ENCODE measurements at places on chromosomes 2 and 18. TPM values are rescaled to one million over a fixed set of nuclear protein-coding genes. Genes with fewer than 3 reads are reported as not detected.
A peak's percentile ranks its signal among the peaks of the same experiment; 100 is the strongest.

DNA sequence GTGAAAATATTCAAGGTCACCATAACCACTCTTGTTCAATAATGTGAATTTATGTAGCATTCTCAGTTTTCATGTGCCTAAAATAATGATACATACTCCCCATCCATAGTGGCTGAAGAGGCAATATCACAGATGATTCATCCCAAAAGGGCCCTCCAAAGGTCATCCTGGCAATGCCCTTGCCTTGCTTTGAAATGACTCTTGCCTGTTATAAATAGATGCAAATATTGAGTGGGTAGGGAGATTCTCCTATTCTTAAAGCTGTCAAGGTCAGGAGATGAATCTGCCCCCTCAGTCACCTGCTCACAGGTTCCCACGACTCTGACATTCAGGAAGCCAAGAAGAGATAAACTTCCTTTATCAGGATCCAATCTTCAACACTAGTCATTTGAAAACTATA, 490.5 kb downstream of the TNS1 start:
- DNase-seq: no peak

SERPINB2 gene
- total RNA-seq: 9.9 TPM

DNA sequence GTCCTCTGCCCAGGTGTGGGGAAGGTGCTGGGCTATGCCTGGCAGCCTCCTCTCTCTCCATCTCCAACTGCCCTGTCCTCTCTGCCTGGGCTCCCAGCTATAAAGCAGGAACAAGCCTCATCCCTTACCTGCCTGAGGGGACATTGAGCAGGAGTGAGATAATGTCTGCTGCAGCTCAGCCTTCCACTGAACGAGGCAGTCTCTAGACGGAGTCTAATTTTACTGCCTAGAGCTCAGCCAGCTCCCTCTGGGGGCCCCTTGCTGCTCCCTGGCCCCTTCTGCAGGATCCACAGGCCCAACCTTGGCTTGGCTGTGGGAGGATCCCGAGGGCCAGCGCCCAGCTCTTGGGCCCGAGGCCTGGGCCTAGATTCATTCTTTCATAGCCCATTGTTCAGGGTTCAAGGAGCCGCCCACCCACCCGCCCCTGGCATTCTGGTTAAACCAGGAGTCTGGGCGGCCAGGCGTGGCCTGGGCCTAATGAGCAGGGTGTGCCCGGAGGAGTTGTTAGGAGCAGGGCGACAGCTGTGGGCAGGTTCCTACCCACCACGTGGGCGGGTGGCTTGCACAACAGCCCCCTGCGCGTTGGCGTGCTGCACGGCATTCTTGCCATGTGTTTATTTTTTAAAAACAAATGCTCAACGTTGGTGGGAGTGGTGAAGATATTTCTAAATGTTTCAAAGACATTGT, 44.6 kb downstream of the FOSL2 start:
- no peak for DNase-seq

- DNase-seq: no peak
Observed at GRCh38 chr18:50729986-50730385, 89.8 kb downstream of the MRO start.

DNA sequence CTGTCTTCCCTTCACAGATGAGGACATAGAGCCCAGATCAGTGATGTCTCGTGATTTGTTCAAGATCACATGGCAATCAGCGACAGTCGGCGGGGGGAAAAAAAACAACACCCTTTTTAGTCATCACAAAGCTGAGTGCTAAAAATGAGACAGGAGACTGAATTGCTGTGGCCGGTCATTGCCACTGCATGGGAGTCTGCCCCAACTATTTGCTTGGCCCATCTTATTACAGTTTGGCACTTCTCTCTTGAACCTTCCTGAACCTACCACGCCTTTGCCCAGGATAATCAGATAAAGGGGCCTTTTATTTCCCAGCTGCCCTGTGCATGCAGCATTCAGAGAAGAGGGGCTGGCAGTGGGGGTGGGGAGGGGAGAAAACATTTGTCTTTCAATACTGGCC, 42.7 kb downstream of the SETBP1 start:
- DNase-seq: no peak

DNA sequence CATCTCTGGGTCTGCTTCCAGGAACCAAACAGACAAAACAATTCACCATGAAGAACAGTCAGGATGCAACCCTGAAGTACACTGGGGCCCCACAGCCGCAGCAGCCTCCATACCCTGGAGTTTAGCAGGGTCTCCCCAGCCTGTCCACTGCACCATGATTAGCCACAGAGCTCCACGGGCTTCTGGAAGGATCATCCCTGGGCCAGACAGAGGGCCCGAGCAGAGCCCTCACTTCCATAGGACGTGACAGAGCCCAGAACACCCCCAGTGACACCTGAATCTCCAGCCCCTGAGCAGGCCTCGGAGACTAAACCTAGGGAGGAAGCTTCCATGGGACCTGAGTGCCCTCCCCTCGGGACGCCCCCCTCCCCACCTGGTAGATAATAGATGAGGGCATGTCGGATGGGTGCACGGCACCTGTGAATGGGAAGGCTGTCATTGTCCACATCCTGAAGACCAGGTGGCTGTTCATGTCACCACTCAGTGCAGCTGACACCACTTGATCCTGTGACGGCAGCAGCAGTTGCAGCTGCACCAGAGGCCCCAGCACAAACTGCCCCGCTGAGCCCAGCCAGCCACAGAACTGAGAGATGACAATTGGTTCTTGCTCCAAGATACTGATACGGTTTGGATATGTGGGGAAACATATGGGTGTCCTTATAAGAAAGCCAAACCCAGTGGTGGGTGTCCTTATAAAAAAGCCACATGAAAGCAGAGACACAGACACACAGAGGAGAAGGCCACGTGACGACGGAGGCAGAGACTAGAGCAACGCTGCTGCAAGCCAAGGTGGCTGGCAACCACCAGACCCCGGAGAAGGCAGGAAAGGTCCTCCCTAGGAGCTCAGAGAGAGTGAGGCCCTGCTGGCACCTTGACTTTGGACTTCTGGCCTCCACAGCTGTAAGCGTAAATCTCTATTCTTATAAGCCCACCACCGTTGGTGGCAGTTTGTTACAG, 23.2 kb downstream of the KIF1A start:
- no peak for DNase-seq

GRCh38 chr2:14433946-14434495, 198.5 kb upstream of the LRATD1 start:
- no peak for DNase-seq

UGT1A10 gene
- total RNA-seq: not detected

DNA sequence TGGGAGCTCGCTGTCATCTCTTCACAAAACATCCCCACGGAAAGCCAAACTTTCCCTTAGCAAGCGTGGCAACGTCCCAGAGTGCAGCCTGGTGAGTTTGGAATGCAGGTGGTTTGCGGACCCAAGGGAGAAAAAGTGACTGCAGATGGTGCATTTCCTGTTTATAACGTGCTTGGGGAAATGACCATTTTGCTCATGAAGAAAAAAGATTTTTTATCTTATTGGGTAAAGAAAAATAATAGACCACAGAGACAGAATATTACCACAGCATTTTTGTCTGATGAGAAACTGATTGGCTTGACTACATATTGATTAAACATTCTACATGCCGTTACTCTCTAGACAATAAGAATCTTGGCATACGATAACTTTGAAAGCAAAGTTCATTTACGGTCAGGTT, 136.5 kb downstream of the COPS8 start:
- DNase-seq: peak; percentile 41

SNED1 gene
- 0.66 TPM for total RNA-seq

DNA sequence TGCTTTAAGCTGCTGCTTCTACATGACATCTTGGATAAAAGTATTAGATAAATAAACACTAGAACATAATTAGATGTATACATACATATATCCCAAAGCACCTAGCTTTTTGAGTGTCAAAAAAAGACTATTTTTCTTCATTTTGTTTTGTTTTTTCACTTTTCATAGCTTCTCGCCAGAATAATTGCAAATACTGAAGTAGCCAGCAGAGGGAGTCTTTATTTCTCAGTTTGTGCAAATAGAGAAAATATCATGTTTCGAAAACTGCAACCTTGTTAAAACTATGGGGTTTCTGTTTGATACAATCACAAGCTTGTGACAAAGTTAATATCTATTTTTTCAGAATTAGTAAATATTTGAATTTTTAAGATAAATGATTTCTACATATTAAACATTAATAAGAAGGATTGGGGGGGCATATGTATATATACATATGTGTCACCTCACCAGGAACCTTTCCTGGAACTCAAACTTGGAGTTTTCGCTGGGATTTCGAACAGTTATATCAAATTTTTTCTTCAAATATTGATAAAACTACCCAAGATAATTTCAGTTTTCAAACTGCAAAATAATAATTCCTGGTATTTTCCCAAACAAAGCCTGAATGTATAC, 61.0 kb downstream of the GRB14 start:
- peak; percentile 60 for DNase-seq

DNA sequence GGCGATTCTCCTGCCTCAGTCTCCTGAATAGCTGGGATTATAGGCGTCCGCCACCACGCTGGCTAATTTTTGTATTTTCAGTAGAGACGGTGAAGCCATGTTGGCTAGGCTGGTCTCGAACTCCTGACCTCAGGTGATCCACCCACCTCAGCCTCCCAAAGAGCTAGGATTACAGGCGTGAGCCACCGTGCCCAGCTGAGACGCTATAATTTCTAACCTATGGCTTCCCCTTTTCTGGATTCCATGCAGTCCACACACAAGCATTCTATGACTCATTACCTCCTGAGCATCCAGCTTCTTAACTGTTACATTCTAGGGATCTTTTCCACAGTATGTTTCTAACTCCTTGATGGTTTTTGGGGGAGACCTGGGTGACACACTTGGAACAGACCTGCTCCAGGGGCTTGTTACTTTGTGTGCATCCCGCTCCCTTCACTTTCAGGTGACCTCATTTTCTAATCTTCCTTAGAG, 11.8 kb upstream of the KCMF1 start:
- peak; percentile 81 for DNase-seq
